Activated CD8-positive, alpha-beta memory T cell treated with anti-CD3 and anti-CD28 coated beads for 24 hours (primary cell): ENCODE measurements at places on chromosomes 2 and 18.
A peak's percentile ranks its signal among the peaks of the same experiment; 100 is the strongest.

- no peak for DNase-seq
Observed at GRCh38 chr18:27412556-27412955, 227.4 kb upstream of the CHST9 start.

DNA sequence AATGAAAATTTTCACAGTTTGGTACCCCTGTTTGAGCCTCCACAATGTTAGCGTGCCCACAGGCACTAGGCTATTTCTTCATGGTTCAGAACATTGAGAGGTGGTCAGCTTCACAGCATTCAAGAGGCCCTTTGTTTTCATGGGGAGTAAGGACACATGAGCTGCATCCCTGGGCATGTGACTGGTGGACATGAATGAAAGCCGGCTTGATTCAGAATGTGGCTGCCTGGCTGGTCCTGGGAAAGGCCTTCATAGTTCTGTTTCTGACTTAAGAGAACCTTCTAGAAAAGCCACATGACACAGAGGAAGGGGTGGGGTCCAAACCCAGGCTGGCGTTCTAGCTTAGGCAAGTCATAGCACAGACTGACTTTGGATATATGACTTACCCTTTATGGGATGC lies 420.6 kb downstream of the CMPK2 start:
- no peak for DNase-seq

DNA sequence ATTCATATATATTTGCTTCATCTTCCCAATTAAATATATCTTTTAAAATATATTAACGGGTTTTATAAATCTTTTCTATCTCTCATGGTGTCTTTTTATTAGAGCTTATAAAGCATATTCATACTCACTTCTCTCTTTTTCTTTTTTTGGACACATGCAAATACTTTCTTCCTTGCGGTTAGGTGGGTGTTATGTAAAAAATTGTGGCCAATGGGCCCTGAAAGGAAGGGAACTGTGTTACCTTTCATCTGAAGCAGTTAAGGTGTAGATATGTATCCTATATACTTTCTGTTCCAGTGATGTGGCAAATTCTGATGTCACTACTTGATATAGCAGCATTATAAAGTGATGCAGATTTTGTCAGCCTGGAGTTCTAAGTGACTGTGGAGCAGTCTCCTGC lies 714.5 kb downstream of the PLCL1 start:
- no peak for DNase-seq

GRCh38 chr2:237567276-237568029 lies 1.1 kb downstream of the PRLH start:
- DNase-seq: no peak

DNA sequence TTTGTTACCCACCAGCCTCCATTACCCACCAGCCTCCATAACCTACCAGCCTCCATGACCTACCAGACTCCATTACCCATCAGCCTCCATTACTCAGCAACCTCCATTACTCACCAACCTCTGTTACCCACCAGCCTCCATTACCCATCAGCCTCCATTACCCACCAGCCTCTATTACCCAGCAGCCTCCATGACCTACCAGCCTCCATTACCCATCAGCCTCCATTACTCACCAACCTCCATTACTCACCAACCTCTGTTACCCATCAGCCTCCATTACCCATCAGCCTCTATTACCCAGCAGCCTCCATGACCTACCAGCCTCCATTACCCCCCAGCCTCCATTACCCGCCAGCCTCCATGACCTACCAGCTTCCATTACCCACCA lies 133.3 kb upstream of the HS6ST1 start:
- DNase-seq: no peak

GRCh38 chr18:13618760-13619438 lies 107.5 kb downstream of the FAM210A start:
- no peak for DNase-seq

DNA sequence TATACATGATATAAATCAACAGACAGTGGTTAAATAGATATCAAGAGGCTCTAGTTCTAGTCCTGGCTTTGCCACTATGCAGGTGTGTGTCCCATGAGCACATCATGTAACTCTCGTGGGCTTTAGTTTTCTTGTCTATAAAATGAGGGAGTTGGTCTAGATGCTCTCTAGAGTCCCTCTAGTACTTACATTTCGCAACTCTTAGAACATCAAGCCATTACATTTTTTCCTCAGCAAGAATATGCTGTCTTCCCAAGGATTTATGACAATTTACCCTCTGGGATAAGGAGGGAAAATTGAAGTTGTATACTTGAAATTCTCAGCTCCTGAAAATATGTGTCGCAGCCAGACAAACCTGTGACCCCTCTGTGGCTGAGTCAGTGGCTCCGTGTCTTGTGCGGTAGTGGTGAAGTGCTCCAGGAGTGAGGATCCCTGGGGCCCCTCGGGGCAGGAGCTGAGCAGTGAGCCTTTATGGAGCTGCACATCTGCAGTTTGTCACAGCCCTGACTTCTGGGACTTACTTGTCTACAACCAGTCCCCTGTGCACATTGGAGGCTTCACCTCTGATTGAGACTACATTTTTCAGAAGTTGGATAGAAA lies 6.8 kb downstream of the PKP4 start:
- DNase-seq: no peak

GRCh38 chr2:38092196-38092902 lies 16.4 kb upstream of the CYP1B1 start:
- no peak for DNase-seq

DNA sequence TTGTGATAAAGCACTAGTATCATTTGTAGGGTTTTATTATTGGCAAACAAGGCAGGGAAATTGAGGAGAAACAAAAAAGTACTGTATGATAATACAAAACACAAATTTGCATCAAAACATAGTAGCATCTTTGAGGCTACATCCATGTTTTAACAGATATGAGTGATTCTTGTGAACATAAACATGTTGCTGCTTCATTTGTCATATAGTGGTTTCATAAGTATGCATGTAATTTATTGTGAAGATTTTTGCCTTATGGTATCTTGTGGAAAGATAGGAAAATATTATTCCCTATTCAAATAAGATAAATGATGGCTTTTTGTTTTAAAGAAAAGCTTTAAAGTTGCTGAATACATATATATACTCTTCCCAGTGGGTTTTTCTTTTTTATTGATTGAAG lies 60.3 kb downstream of the VRK2 start:
- DNase-seq: no peak

GRCh38 chr2:236334122-236334876 lies 70.1 kb upstream of the ASB18 start:
- DNase-seq: no peak

DNA sequence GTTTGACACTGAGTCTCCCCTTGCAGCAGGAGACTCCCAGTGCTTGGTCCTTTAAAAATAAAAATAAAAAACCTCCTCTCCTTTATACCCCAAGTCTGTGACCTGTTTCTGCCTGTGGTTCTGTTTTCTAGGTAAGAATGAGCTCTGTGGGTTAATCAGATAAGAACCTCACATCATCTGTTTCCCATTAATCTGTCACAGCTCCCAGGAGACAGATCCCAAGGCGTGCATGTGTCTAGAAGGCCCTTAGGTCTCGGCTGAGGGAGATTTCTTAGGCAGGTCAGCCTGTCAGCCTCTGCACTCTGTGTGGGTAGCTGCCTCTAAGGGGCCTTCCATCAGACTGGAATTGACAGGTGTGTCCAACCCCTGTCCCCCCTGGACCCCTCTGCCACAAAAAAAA lies 80.7 kb downstream of the FHOD3 start:
- DNase-seq: no peak

- DNase-seq: no peak
Observed at GRCh38 chr2:161052214-161052613, 108.0 kb upstream of the TANK start.

DNA sequence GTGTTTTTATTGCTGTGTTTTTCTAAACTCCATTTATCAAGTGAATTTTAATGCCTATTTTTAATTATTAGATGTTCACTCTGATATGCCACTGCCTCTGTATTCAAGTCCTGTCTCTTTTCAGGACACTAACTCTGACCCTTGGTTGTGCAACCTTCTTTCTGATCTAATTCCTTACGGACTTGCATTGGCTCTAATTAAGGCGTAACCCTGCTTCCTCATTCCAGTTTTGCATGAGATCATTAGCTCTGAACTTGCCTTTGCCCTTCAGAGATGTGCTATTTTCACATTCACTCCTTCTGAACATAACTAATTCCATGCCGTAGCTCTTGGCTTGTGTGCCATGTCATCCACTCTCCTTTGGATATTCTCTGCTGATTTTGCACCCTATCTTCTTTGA lies 162.5 kb upstream of the TMEFF2 start:
- DNase-seq: no peak

GRCh38 chr18:77111449-77111848 lies 21.1 kb downstream of the MBP start:
- DNase-seq: peak; percentile 50

DNA sequence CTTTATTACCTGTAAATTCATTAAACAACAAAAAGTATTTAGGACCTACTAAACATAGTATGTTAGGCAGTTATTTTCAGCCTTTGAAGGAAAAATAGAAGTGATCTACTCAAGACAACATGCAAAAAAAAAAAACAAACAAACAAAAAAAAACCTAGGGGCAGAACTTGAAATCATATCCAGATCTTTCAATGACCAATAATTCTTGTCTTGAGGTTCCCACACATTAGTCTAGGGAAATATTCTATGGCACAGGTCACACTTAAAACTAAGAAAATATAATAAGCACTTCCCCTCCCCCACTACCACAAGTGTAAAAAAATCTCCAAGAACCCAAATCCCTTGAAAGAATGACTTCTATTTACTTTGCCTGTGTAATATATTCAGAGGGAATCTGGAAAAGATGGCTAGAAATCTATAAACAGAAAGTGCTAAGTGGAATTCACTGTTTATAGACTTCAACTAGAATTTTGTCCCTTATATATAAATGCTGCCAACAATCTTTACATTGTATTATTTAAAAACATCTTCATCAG lies 3.5 kb downstream of the PELI1 start:
- DNase-seq: no peak

DNA sequence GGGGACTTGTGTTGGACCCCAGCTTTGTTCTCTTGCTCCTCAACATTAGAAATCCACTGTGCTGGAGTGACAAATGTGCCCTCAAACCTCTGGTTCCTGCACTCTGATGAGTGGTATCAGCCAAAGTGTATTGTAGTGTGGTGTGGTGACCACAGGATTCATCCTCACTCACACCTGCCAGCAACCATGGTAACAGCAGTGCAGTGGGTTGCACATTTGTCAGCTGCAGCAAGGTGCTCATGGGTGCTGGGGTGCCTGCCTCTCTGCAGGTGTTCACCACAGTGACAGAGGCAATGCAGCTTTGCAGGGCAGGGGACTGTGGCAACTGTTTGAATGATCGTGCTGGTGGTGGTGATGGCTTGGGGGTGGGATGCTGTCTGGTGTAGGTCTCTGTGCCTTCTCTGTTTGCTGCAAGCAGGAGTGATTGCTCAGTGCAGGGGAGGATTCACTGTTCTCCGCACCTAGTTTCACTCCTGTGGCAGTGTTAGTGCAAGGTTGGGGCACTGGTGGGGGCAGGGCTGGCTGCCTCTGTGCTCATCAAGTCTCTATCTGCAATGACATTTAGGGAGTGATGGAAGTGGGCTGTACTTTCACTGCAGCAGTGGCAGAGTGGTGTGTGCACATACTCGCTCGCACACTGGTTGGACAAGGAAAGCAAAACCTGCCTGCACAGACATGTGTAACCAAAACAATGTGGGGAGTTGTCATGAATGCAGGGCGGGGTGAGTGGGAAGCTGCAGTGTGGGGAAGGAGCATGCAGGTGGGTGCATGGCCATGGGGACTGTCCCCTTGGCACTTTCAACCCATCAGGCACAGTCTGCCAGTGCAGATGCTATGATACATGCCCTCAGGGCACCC lies 301.1 kb downstream of the PIK3C3 start:
- DNase-seq: no peak

DNA sequence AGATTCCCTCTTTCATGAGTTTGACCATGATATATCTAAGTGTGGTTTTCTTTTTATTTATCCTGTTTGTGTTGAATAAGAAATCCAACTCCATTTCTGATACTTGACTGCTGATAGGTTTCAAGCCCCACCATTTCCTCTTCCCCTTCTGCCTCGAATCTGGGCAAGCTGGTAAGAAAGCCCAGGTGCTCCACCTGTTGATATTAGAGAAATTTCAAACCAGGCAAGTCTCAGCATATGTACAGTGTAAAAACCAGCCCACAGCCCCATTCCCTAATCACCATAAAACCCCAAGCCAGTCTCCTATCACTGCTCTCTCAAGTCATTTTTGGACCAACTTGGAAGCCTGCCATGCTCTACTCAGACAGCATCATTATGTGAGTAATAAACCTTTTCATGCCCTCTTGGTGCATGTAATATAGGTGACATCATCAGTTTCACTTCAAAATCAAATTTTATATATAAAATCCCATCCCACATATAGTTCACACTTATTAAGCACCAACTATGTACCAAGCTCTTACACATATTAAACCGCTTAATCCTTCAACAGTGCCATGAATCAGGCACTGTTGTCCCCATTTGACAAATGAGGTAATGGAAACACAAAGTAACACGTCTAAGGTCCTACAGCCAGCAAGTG lies 46.6 kb downstream of the SMAD2 start:
- DNase-seq: no peak

DNA sequence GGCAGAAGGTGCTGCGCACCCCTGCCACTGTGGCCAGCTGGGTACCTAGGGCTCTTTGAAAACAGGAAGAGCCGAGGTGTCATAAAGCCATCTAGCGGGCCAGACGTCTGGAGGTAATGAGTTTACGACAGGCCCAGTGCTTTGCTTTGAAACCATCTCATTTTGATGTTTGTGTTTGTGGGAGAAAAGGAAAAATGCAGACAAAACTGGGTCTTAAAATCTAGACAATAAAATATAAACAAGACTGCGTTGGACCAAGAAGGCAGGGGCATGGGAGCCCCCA lies 3.2 kb downstream of the HOXD9 start:
- DNase-seq: no peak

DNA sequence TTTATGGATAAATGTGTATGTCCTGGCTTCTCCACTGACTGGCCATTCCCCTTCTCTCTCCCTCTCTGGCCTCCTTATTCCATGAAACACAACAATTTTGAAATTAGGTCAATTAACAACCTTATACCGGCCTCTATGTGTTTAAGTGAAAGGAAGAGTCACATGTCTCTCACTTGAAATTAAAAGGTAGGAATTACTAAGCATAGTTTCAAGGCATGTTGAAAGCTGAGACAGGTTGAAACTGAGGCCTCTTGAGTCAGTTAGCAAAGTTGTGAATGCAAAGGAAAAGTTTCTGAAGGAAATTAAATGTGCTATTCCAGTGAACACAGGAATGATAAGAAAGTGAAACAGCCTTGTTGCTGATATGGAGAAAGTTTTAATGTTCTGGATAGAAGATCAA lies 69.7 kb downstream of the ADAM23 start:
- DNase-seq: no peak

- DNase-seq: no peak
Observed at GRCh38 chr2:18763338-18763737, 174.0 kb upstream of the NT5C1B start.

- no peak for DNase-seq
Observed at GRCh38 chr2:101820519-101820918, 123.0 kb downstream of the MAP4K4 start.

DNA sequence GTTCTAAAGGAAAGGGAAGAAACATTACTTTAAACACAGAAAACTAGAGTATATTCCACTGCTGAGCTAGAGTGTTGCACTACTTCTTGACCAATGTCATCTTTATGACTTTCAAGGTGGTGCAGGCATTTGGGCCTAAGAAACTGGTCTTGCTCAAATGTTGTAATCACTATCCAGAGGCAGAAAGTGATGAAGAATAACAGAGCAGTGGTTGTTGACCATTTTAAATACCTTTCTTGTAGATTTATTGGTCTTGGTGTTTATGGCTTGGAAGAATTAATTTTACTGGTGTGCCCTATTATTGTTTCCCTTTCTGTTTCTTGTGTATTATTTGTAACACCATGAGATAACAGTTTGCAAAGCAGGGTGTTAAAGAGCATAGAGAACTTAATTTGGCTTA lies 56.9 kb upstream of the SCN7A start:
- DNase-seq: no peak
